ENCODE measurements at places on chromosomes 16 and 17.

DNA sequence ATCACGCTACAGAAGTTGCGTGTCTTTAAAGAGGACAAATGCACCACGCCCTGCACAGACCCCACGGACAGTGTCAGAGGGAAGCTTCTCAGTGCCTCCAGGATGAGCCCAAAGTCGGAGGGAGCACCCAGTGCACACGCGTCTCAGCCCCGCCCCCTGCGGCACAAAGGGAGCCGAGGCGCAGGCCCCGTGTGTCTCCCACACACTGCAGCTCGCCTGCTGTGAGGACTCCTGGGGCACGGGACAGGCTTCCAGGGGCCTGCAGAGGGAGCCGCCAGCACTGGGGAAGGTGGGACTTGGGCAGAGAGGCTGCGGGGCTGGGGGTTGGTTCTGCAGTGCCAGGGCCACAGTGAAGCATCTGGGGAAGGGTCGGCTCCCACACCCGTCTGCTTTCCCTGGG, 77.4 kb downstream of the LMF1 start:
- no peak for DNase-seq

DNA sequence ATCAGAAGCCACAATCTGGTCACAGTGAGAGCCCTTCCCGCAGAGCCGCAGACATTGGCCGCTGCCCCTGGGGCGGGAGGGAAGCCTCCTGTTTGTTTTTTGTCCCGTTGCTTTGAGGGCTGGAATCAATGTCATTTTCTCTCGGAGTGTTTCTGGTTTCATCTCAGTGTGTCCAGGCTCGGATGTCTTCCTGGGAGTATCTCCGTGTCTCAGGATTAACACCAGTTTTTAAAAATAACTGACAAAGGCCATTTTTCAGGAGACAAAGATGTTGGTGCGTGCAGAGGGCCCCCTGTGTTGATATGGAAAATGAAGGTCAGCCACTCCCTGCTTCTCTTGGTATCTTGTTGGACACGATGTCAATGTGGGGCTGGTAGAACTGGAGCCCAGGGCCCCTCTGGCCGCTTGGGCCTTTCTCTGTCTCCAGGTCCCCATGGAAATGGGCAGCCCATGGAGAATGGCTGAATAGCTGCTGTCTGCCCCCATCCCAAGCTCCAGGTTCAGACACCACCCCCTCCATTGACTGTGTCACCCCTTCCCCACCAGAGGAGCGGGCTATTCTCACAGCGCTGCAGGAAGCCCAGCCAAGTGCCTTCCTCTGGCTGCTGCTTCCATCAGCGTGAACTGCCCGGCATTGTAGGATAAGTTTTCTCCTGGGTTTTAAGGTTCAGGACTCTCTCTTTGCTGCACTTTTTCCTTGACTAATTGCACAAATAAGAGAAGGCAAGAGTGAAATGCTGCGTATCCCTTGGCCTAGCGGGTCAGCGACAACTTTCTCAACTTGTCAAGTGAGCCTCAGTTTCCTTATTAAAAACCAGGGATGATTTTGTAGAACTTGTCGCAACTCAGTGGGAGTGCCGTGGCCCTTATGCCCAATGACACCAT, 72.2 kb upstream of the METTL9 start:
- no peak for DNase-seq

DNA sequence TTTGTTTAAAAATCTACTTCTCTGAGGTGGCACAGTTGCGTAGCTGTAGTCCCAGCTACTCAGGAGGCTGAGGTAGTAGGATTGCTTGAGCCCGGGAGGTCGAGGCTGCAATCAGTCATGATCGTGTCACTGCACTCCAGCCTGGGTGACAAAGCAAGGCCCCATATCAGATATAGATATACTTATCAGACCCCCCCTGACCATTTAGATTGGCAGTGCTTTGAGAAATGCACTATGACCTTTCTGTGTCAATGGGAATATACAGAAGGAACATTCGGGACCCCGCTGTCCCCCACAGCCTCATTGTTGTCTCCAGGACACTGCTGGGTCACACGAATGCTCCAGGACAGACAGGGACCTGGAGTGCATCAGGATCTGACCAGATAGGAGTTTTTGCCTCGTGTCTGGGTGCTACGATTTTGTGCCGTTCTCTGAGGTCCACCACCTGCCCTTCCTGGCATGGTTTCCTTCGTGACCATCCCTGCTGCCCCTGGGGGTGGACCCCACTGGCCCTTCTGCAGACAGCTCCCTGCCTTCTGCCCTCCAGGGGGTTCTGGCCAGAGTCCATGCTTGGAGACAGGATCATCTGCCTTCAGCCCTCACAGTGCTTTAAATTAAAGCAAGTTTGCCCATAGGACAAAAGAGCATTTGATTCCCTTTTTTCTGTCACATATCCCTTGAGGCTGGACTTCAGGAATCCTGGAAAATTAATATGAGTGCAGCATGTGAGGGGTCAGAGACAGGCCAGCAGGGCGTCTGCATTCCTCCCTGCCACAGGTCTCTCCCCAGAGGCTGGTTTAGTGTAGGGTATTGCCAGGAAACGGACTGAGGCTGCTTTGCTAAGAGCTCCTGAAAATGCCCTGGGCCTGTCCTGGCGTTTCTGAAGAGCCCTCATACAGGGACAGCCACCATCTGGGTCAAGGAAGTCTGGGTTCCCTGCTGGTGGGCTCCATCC, 19.3 kb downstream of the PLD6 start:
- no peak for DNase-seq

GRCh38 chr17:77286641-77287431, 146.1 kb downstream of the SEC14L1 start:
- no peak for DNase-seq

DNA sequence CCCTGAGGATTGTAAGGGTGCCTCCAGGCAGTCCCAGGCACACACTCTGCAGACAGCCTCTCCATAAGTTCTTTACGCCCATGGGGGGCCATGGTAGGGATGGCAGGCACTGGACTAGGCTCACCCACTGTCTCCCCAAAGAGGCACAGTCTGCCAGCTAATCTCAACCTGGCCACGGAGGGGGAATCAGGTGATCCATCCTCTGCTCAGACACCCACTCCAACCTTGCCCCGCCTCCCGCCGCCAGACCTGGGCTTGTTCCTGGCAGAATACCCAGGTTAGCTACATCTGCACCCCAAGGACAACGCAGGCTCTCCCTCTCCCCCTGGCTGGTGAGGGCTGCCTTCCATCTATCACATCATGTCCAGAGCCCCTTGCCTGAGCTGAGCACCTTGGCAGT, 1.2 kb downstream of the NLGN2 start:
- no peak for DNase-seq

DNA sequence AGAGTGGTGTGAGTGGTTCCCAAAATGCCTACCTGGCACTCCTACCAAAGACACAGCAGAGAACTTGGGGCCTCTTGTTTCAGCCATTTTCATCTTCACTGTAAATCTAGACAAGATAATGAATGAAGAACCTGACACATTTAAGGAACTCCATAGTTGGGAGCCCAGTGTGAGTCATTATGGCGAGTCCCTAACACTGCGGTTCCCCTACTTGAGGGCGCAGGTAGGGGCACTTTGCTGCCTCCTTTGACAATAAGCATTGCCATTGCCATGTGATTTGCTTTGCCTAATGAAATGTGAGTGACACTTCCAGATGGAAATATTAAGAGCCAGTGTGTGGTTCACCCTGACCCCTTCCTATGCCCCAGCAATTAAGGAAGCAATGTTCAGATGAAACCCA, 517.6 kb downstream of the MAF start:
- DNase-seq = no peak

DNA sequence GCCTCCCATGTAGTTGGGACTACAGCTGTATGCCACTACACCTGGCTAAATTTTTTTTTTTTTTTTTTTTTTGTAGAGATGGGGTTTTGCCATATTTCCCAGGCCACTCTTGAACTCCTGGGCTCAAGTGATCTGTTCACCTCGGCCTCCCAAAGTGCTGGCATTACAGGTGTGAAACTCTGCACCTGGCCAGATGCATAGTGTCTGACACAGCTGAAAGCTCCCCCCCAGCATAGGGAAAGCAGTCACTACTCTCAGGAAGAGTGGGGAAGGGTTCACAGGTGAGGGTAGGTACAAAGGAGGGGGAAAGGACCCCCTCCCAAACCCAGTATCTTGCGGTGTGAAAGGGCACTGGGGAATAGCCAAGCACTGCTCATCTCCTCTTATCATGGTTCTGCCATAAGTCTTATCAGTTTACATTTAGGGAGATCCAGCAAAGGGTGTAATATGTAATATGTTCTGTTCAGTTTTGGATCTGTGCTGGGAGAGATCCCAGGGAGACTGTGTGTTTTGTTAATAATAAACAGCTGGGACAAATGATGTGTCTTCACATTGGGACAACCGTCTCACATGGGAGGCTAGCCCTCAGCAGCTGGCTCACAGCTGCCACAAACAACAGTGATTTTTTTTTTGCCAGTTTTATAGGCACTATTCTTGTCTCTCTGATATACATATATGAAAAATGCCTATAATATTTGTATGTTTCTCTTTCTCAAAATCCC, 6.8 kb upstream of the CAVIN1 start:
- DNase-seq = no peak

DNA sequence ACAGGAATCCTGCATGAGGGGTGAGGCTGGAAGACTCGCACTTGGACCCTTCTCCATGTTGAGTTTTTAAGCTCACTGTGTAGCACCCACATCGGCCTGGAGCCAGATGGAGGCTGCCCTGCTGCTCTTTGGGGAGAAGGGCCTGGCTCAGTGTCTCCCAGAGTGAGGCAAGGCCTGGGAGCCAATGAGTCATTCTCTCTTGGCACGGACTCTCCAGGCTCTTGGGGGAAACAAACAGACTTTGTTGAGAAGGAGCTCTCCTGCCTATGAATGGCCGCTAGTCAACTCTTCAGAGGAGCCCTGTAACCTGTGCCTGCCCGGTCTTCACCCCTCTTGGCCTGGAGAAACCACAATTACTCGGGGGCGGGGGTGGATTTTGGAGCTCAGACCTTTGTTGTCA, 50.8 kb upstream of the MAF start:
- no peak for DNase-seq

DNA sequence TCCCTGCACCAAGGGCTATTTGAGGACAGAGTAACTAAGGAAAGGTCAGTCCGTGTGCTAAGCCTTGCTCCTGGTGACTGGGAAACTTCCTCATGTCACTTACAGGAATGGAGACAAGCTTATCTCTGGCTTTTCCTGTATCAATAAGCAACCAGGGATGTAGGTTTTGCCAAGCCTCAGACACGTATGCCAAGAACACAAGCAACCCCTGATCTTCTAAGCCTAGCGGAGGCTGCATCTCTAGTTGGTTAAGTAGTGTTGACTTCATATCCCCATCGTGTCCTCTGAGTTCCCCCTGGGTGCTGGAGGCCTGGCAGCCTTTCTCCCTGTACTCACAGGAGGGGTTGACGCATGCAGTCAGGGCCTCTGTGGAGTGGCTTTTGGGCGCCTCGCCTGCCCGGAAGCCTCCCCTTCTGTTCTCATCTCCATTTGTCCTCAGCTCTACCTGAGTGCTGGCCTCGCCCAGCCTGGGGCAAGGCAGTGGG, 1.4 kb upstream of the C1QTNF1 start:
- no peak for DNase-seq

DNA sequence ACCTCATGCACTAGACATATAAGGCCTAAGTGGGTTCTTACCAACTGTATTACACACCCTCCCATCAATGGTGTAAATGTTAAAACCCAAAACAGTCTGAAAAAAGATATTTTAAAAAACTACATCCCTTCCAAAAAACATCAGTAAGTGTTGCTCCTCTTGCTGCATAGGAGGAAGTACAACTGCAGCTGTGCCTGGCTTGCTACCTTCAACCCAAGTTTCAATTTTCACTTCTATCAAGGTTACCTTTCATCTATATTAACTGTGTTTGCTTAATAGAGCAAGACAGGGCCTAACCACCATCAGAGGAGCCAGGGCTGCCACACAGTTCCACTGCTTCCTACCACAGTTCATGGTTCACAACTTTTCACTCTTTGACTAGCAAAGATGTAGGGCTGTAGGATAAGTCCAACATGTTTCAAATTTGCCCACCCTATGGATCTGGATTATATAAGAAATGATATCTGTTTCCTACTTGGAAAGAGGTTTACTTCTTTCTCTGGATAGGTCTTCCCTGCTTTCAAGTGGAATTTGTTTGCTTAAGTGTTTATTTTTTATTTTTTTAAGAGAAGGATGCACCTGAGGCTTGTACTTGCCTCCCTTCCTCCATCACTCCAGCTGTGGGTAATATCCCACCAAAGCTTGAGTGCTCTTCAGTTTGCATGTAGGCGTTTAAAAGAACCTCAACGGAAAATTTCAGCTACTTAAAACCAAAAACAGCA, 56.7 kb downstream of the GRB7 start:
- no peak for DNase-seq

DNA sequence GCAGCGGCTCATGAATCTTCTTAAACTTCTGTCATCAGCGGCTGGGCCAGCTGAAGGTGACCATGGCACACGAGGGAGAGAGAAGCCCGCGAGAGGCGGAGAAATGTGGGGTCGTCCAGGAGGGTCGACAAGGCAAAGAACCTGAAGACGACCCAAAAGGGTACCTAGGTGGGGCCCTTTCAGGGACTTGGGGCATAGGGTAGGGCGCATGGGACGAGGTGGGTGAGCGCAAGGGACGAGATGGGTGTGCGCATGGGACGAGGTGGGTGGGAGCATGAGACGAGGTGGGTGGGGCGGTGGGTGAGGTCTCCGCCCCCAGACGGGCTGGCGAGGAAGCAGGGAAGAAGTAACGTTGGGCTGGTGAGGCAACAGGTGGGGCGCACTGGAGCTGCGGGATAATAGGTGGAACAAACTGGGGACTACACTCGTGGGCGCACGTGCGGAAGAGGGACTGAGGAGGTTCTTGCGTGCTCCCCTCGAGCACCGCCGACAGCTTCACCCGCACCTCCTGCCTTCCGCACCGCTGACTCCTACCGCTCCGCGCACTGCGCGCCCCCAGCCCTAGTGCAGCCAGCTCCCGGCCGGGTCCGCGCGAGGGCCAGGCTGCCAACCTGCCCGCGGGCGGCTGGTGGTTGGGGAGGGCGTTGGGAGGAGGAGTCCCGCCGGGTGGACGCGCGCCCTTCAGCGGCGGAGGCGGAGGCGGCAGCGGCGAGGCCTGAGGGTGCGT, 23.2 kb upstream of the CRYM start:
- DNase-seq = peak; percentile 71

- DNase-seq = no peak
These were observed 25.6 kb downstream of the UNK start for GRCh38 chr17:75810216-75810615.

- DNase-seq = no peak
These were observed 87.0 kb downstream of the ABCC1 start for GRCh38 chr16:16036359-16036792.

DNA sequence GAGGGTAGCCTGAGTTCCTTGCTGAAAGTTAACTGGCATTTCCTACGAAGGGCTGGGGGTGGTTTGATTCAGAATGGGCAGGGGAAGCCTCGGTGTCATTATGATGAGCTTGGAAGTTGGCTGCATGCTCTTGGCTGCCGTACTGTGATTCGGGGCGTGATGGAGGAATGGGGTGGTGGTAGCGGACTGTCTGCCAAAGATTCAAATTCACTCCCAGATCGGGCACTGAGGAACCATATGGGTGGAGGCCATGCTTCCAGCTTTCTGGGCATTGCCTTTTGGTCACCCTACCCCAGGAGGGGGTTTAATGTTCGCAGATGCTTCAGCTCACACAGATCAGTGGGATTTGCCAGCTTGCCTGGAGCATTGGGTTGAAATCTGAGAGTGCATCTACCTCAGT, 492.8 kb upstream of the EEF2KMT start:
- DNase-seq = no peak

Data from mesothelial cell of epicardium (in vitro differentiated cells).